ENCODE measurements at places on chromosomes 1 and 21. TPM values are rescaled to one million over a fixed set of nuclear protein-coding genes. Genes with fewer than 3 reads are reported as not detected.

DNA sequence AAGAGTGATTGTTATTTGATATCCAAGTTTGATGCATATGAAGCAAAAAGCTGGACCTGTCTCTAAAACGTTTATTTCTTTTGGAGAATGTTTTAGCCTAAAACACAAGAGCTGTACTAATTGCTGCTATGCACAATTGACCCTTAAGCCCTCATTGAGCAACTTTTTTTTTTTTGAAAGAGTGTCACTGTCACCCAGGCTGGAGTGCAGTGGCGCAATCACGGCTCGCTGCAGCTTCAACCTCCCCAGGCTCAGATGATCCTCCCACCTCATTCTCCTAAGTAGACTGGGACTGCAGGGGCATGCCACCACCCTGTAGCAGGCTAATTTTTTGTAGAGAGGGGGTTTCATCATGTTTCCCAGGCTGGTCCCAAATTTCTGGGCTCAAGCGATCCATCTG is 129.1 kb downstream of the PIK3R3 start:
- DNase-seq, result no peak

- DNase-seq, result no peak
Observed at GRCh38 chr1:24315391-24315790, 3.8 kb upstream of the GRHL3 start.

GRCh38 chr1:94471271-94471670 is 53.1 kb downstream of the ABCD3 start:
- no peak for DNase-seq

DNA sequence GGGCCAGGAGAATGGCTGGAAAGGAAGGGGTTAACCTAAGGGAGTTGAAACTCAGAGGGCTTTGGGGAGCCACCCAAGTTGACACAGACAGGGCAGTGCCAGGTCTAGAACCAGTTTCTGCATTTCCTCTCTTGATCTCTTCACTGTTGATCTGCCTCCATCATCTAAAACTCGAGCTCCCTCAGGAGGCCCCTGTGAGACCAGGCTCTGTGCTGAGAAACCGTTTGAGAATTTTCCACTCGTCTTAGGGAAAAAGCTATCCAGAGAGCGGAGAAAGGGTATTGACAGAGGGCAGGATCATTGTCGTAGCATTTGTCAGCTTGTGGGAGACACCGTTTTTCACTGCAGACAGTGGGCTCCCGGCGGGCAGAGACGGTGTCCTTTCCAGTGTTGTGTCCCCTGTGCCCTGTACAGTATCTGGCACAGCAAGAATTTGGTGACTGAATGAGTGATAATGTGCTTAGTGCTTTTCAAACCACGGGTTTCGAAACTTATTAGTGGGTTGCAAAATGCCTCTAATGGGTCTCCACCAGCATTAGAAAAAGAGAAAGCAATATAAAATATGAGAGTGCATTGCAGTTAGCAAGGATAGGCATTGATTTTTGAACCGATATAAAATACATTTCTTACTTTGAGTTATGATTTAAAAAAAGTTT is 31.1 kb downstream of the PROK1 start:
- no peak for DNase-seq

DNA sequence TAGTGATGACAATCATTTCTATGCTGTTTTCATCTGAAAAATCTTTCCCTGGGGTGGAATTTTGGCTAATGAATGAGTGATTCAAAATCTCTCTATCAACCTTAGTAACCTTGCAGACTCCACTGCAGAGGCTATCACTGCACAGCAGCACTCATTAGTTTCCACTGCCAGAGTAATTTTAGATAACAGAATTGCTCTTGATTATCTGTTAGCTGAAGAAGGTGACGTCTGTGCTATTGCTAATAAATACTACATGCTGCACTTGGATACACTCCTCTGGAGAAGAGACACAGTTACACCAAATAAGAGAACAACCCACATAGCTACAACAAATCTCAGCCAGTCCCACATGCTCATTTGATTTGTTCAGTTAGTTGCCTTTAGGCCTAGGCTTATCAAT is 1348.4 kb downstream of the NCAM2 start:
- DNase-seq, result no peak

DNA sequence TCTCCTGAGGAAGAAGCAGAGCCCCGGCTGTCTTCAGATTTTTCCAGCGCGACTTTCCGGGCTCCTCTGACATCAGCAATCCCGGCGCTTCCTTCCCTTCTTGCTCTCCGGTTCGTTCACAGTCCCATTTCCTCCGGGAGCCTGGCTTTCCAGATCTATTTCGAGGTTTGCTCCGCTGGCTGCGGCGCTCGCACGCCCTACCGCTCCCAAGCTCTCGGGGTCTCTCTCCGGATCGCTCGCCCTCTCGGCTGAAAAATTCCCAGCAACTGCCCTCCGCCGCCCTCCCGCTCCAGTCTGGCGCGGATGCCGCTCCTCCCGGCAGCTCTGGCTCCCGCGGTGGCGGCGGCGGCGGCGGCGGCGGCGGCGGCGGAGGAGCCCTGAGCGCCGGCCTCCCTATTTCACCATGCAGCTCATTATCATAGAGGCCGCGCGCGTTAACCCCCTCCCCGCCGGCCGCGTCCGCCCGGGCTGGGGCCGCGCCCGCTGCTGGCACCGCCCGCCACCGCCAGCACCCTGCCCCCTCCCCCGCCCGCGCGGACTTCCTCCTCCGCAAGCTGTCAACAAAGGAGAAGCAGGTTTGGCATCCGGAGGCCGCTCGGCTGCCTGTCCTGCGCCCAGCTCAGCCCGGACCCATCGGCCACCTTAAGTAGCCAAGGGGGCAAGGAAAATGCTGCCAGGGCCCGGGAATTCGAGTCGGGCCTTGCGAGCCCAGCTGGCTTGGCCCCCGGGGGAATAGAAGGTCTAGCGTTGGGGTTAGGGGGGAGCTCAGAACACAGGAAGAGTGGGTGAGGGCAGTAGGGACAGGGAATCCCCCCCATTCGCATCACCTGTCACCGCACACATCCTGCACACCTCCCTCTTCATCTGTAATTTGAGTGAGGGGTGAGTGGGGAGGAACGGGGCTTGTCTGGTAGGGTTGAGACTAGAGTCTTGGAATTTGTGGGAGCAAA is at the start of gene PLXNA2:
Gene PLXNA2, minus strand, starts transcription at position 418 of the 950 bp plus-strand sequence. CDS start 26,462 bp downstream, outside the sequence.
- peak; percentile 93 for DNase-seq

- no peak for DNase-seq
Observed at GRCh38 chr1:18928985-18929384, 26.6 kb upstream of the ALDH4A1 start.

DNA sequence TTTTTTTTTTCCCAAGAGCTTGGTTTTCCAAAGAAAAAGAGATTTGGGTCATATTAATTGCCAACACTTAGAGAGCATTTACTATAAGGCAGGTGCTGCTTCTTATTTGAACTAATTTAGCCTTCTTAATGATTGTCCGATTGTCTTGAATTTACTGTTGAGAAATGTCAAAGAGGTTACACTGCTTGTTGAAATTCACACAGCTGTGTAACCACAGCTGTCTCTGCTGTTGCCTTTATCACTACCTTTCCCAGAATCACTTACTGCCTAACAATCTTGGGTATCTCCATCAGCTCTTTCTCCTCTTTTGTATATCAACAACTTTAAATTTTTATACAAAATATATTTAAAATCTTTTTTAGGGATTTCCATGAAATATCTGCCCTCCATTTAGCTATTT is 115.6 kb downstream of the UCHL5 start:
- no peak for DNase-seq

- no peak for DNase-seq
Observed at GRCh38 chr1:109834951-109835350, 71.2 kb upstream of the EPS8L3 start.

The SPRR5 gene
- 17.8 TPM for total RNA-seq

The C1orf146 gene
- total RNA-seq, result not detected

The LRRC38 gene
- total RNA-seq, result 2.7 TPM

The LIN28A gene
- total RNA-seq, result not detected

The CYP4Z1 gene
- 1.7 TPM for total RNA-seq

The HTR6 gene
- 0.23 TPM for total RNA-seq

Measured in suprapubic skin (tissue), 4 donors.